ENCODE measurements at places on chromosomes 7 and 10.

GRCh38 chr7:140360697-140361229, 37.6 kb downstream of the SLC37A3 start:
- DNase-seq, result no peak

DNA sequence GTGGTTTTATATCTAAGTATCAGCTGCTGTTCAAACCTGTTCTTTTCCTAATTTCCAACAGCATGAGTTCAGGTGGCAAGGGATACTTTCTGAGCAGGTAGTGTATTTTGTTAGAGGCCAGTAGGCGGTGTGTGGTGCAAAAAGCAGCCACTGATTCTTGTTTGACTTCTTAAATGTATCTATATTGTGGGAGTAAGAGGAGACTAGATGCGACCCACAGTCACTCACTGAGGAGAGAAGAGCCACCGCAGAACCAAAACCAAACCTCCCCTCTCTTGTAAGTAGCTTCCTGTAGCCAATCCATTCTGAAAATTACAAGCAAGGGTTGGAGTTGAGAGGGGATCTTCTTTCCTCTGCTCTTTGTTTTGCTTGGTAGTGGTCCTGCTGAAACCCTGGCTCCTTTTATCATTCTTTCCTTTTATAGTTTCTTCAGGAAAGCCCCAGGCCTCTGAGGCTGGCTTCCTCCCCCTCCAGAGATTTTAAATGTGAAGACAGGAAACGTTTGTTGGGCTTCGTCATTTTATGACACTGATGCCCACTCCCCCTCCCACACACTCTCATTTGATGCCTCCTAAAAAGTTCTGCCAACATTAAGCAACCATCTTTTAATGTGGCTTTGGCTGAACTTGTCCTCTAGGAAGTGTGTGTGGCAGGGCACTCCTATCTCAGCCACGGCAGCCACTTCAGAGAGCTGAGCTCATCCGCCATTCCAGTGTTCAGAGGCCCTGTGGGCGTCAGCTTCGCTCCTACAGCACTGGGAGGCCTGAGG, 566.0 kb downstream of the SUGCT start:
- no peak for DNase-seq

GRCh38 chr10:132320654-132321469, 11.1 kb upstream of the LRRC27 start:
- DNase-seq, result no peak

- no peak for DNase-seq
Observed at GRCh38 chr10:48512861-48513260, 92.0 kb downstream of the ARHGAP22 start.

DNA sequence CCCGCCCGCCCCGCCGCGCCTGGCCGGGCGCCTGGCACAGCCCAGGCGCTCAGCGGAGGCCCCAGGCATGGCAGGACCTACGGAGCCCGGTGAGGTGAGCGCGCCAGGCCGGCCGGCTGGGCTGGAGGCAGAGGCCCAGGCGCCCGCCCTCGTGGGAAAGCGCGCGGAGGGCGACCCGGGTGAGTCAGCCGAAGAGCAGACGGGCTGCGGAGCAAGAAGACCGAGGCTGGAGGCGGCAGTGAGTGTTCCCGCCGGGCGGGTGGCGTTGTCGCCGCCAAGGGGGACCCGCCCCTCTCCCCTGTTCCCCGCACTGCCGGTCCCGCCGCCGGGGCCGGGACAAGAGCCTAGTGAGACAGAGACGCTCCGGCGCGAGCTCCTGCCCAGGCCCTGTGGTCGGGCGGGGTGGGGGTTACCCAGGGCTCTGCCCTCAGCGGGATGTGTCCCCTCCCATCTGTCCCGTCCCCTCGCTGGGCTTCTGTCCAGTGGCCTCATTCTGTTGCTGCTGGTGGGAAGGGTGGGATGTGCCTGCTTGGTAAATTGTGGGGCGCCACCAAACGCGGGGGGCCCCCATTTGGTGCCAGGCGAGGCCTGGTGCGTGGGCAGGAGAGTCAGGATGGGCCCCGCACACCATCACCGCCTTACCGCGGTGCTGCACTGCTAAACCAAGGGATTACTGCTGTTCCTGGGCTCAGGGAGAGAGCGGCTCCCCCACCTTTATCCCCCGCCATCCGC, 17.0 kb upstream of the NODAL start:
- no peak for DNase-seq

- DNase-seq, result no peak
Observed at GRCh38 chr7:88132725-88133124, 87.1 kb downstream of the SRI start.

GRCh38 chr10:108427146-108427545, 1262.6 kb upstream of the SORCS1 start:
- DNase-seq, result no peak

GRCh38 chr7:50068026-50068425, 25.0 kb downstream of the ZPBP start:
- DNase-seq, result no peak

DNA sequence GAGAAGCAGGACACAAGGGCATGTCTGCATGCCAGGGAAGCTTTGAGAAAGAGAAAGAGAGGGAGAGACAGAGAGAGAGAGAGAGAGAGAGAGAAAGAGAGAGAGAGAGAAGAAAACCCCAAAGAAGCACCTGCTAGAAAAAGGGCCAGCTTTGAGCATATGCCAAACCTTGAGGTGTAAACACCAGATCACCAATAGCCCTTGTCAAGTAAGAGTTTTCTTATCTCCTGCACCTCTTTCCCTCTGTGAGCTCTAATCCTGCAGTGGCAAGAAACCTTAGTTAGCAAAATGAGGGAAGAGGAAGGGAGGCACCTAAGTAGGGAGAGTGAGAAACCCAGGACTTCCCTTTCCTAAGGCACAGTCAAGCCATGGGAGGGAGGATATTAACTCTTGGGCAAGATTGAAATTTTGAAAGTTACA, 11.3 kb upstream of the TRDMT1 start:
- DNase-seq, result no peak

GRCh38 chr10:24981161-24981710, 28.8 kb upstream of the PRTFDC1 start:
- DNase-seq, result no peak

- no peak for DNase-seq
Observed at GRCh38 chr10:7179536-7179935, 231.3 kb downstream of the SFMBT2 start.

DNA sequence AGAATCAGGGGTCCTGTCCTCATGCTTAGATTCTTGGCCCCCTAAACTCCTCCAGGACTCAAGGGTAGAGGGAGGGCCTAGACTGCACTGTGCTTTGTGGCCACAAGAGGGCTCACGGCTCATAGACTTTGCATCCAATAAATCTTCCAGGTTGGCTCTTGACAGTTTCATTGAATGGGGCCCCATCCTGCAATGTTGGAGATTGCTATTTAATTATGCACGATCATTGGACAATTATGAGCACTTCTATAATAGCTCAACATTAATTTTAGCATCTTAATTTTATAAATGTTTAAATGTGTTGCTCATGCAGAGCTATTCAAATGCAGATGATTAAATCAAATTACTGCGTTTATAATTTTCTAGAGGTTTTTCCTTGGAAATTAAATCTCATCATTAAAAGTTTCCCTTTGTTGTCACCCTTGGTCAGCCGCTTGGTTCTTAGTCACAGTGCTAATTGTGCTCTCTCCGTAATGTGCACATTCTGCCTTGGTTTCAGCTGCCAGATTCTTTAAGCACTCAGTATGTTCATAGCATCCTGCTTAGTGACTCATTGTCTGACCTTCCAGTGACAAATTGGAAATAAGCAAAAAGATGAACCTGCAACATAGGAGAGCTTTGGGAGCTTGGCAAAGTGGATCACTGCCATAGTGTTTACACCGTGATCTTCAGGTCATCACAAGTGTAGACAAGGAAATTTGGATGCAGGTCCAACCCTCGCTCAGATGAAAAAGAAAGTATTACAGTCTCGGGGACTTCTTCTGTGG, 33.4 kb upstream of the PLPP4 start:
- DNase-seq, result peak; percentile 65

DNA sequence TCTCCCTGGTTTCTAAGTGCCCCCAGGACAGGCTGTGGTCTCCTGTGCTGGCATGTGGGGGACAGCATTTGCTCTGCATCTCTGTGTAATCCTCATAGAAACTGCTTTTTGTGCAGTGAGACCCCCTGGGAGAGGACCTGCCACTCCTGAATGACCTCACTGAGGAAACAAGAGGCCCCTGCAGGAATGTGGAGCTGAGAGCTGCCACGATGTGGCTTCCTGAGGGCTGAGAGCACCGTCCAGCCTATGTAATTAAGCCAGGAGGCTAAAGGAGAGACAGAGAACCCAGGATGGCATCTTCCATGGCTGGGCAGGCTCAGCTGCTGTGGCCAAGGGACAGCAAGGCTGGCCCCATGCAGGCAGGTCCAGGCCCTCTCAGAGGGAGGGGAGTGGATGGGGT, 32.3 kb upstream of the ADGRA1 start:
- no peak for DNase-seq

DNA sequence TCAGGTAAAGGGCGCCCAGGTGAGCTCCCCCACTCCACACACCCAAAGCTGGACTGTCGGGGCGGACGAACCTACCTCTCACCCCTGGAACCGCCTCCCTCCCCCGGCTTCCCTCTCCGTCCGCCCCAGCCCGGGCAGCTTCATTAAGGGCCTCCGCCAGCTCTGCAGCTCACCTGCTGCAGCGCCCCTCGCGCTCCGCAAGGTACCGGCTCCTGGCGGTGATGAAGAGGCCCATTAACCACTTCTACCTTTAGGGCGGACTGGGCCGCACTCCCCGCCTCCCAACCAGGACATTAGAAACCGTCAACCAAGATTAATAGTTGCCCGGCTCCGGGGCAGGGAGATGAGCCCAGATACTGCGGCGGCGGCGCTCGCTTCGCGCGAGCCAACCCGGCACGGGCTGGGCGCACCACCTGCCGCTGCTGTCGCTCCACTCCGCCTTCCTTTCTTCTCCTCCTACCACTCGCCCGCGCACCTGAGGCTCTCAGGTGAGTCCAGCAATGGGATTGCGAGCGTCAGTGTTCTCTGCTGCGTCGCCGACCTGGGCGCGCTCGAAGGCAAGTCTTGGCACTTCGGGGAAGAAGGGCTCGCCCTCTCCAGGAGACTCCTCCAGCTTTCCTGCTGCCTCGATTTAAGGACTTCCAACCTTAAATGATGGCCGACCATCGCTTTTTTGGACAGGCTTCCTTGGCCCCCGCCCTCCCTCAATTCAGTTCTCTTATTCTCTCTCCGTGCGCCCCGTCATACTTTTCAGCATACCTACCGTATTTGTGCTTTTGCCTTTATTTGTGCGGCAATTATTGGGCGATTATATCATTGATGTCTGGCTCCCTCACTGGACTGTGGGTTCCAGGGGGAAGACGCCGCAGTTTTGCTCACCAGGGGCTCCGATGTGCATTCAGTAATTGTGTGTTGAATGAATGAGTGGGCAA, 13.6 kb upstream of the KAZALD1 start:
- DNase-seq, result no peak

- no peak for DNase-seq
Observed at GRCh38 chr7:20831451-20831850, 44.8 kb upstream of the SP8 start.
